G401 (cell line): ENCODE measurements at places on chromosomes 3 and 15. TPM values are rescaled to one million over a fixed set of nuclear protein-coding genes. Genes with fewer than 3 reads are reported as not detected.
A peak's percentile ranks its signal among the peaks of the same experiment; 100 is the strongest.

PLIN1 gene
- total RNA-seq: 0.07 TPM in 1 of 2 replicates, not detected in the other

ADAMTS9 gene
- 0.06 TPM in 1 of 2 replicates, not detected in the other for total RNA-seq

LCTL gene
- total RNA-seq: 0.07 TPM in 1 of 2 replicates, not detected in the other

CPLX3 gene
- total RNA-seq: not detected in 2 replicates

CX3CR1 gene
- total RNA-seq: not detected in 2 replicates

BCL6 gene
- 0.18 and 1.3 TPM in 2 replicates for total RNA-seq

DNA sequence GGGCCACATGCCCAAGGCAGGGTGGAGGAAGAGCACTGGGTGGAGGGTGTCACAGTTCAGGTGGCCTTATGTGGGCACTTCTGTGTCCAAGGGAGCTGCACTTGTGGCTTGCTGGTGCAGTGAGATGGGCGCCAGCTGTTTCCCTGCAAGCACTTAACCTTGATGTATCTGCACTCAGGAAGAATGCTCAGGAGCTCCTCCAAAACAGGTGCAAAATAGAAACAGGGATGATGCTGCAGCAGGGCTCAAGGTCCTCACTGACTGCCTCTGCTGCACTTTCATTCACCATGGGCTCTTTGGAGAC lies 151.3 kb downstream of the CADPS start:
- DNase-seq: no peak

GRCh38 chr15:33440900-33441299 lies 130.1 kb downstream of the RYR3 start:
- DNase-seq: no peak

DNA sequence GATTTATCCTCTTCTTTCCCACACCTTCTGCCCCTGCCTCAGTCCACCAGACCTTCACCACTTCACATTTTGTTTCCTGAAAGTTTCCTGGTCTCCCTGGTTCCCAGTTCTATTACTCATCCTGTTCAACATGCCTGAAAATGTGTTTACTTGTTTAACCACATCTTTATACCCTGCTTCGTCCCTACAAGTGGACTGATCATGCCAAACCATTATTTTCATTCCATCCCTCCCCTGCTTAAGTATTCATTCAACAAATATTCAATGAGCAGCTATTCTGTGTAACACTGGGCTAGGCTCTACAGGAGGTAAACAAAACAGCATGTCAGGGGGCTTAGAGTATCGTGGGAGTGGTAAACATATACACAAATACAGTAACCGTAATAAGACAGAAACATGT lies 5.5 kb downstream of the MYO5A start:
- DNase-seq: no peak

DNA sequence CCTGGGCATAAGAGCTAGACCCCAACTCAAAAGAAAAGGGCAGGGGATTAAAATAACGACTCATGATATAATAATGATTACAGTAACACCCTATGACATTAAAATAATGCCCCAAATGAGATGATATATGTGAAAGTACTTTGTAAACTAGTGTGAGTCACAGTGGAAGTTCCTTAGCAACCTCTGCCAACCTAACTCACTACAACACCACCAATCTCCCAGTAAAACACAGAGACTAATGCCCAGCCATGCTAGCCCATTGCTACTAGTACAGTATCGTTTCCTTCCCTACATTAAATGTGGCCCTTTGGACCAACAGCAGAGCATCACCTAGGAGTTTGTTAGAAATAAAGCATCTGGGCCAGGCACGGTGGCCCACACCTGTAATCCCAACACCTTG lies 11.2 kb upstream of the ADAMTS7 start:
- no peak for DNase-seq

- DNase-seq: no peak
Observed at GRCh38 chr3:79041621-79042020, 726.2 kb downstream of the ROBO1 start.

GRCh38 chr15:85986741-85987140 lies 92.9 kb upstream of the AGBL1 start:
- DNase-seq: no peak

GRCh38 chr3:142844339-142844977 lies 44.4 kb downstream of the PCOLCE2 start:
- DNase-seq: peak; percentile 26

DNA sequence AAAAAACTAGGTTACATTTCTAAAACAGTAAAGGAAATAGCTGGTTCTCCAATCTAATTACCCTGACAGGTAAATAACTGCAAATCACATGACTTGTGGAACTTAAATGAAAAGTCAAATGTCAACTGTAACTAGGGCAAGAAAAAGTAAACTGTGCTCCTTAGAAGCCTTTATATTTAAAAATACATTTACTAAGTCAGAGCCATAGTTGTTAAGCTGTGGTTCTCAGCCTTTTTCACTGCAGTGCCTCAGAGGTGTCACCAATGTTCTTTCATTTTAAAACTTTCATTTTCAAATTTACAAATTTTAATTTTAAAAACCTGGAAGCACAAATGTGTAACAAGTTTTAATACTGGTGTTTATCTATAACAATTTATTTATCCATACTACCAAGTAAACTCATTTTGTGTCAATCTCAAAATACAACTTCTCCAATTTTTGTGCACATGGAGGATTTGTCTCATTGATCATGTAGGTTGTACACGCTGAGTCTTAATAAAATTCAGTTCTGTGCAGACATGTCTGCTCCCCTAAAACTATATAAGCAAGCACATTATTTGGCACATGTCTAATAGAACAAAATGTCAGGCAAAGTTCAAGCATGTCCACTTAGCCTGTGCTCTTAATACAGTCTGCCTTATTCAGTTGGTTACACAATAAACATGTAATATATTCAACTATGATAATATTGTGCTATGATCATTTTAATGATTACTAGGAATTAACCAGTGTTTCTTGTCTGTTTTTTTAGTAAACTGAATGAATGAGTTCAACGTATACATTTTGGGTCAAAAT lies 70.4 kb downstream of the DLG1 start:
- no peak for DNase-seq

DNA sequence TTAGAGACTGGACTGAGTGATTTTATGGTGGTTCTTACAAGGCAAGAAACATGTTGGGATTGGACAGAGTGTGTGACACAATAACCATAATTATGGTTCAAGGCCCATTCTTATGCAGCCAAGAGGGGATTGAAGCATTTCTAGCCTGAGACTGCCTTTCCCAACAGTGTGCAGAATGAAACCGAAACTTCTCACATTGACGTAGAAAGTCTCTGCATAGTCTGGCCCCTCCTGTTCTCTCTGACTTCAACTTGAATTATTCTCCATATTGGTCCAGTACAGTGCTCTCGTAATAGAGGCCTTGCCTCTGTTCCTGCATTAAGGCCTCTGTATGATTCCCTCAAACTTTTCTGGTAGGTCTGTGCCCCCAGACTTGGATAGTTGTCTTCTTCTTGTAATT lies 138.3 kb downstream of the DIPK2A start:
- peak; percentile 18 for DNase-seq

- no peak for DNase-seq
Observed at GRCh38 chr15:48414015-48414414, 82.8 kb downstream of the DUT start.

DNA sequence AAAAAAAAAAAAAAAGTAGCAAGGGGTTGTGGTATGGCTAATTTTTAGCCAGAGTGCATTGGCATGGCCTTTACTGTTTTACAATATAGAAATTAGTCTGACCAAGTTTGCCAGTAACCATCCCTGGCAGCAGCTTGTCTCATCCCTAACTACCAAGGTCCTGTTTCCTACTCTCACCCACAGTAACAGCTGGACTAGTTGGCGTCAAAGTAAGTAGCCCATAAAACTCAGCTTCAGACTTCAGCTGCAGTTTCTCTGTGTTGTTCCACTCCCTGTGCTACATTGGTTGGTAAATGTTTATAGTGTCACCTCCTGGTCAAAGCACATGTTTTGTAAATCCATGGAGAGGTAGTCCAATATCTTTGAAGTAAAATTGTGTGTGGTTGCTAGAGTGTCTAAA lies 691.3 kb downstream of the ZPLD1 start:
- DNase-seq: no peak

GRCh38 chr15:78212546-78213424 lies 21.6 kb downstream of the ACSBG1 start:
- DNase-seq: no peak

GRCh38 chr3:33318710-33319380 lies 41.6 kb downstream of the FBXL2 start:
- no peak for DNase-seq

DNA sequence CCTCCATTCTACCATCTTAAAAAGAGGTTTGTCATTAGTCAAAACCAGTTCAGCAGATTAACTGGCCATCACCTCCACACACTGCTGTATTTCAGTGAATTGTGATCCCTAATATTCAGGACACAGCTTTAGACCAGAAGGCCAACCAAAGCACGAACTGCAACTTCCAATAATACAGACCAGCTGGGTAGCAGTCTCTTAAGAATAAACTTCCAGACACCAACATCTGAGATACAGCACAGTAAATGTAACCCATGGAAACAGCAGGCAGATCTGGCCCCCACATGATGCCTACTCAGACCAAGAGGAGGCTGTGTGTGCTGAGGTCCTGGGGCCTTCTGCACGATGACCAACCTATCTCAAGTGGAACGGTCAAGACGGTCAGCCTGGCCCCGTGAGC lies 34.9 kb downstream of the SPATA12 start:
- no peak for DNase-seq

DNA sequence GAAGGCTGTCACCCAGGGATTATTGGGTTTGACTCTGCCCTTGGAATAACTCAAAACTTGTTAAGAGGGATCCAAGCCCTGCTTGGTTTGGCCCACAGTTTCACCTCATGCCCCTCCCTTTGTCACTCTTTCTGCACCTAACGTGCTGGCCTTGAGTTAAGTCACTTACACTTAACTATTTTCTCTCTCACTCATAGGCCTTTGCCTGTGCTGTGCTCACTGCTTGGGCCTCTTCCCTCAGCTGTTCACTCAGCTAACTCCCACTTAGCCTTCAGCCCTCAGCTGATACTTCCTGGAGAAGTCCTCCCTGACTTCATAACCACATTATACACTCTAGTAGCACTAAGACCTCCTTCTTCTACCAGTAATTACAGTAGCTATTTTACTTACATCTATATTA lies 133.3 kb downstream of the CMSS1 start:
- DNase-seq: no peak

DNA sequence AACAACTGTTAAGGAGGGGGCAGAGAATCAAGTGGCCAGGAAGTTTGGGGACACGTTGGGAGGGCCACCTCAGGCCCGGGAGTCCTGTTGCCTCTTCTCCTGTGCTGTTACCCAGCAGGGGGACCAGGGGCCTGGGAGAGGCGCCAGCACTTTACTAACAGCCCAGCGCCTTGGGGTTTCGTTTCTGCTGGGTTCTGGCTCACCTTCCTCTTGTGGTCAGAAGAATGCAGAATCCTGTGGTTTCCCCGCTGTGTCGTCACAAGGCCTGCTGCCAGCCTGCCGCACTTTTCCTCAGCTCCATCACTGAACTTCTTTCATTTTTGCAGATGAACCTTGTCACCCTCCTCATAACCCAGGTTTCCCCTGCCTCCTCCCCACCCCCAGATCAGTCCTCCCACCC lies 67.7 kb downstream of the SLC30A4 start:
- no peak for DNase-seq

DNA sequence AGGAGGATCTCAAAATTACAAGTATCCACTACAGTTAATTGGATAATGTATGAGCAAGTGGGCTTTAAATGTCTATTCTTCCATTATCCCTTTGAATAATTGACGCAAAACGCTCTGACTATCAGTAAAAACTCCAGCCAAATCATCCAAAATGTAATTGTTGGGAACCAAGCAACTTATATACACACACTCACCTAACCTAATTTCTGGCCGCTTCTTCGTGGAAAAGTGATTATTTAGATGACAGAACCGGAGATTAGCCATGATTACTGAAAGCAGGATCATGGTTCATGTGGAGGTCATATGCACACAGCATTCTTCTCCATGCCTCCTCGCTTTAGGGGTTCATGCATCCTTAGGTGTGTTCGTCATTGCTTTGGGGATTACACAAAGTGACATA lies 992.4 kb downstream of the NAALADL2 start:
- no peak for DNase-seq
